DMS 273 treated with DMSO at 0.1 percent for 48 hours (cell line): ENCODE measurements at places on chromosomes 11 and 22.

GRCh38 chr22:45233386-45233785, 7.3 kb downstream of the KIAA0930 start:
- DNase-seq = no peak

- no peak for DNase-seq
These were observed 80.8 kb downstream of the PIWIL4 start for GRCh38 chr11:94647926-94648325.

DNA sequence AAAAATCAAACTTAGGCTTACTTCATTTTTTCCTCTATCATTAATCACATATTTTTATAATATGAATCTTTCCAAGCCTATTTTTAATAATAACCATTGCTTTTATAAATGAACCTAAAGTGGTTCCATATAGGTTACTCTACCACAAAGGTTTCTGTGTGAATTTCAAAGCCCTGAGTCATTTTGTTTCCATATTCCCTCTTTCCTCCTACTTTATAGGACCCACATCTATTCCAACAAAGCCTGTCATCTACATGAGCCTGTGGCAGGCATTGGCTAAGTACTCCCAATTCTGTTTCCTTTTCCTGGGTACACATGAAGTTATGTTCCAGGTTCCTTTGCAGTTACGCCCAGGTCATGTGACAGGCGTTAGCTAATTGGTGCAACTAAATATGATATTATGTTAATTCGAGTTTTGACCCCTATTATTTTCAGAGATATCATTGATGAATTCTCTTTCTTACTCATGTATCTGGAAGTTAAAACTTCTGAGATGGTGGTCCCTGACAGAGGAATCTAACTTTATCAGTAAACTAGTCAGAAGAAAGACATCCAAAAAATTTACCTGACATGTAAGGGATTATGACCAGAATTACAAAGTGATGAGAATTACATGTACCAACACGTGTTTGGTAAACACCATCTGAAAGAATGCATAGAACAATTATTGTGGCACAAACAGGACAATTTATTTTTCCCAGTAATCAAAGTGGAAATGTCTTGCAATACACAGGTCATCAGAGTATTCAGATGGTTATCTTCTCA, 1264.0 kb upstream of the CNTN5 start:
- no peak for DNase-seq

DNA sequence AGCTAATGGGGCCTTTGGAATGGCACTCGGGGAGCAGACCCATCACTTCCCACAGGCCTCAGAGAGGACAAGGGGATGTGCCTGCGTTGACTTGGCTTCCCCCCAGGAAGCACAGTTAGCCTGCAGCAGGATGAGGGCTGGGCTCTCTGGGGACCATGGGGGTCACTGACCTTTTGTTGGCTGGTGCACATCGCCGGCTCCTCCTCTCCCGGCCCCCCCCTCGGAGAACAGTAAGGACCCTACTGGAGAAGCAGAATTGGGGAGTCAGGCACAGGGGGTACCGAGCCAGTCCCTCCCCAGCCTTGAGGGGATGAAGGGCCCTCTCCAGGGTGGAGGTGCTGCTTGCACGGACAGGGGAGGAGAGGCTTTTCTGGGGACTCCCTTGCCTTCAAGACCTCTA, 32.8 kb downstream of the NRXN2 start:
- DNase-seq = no peak

DNA sequence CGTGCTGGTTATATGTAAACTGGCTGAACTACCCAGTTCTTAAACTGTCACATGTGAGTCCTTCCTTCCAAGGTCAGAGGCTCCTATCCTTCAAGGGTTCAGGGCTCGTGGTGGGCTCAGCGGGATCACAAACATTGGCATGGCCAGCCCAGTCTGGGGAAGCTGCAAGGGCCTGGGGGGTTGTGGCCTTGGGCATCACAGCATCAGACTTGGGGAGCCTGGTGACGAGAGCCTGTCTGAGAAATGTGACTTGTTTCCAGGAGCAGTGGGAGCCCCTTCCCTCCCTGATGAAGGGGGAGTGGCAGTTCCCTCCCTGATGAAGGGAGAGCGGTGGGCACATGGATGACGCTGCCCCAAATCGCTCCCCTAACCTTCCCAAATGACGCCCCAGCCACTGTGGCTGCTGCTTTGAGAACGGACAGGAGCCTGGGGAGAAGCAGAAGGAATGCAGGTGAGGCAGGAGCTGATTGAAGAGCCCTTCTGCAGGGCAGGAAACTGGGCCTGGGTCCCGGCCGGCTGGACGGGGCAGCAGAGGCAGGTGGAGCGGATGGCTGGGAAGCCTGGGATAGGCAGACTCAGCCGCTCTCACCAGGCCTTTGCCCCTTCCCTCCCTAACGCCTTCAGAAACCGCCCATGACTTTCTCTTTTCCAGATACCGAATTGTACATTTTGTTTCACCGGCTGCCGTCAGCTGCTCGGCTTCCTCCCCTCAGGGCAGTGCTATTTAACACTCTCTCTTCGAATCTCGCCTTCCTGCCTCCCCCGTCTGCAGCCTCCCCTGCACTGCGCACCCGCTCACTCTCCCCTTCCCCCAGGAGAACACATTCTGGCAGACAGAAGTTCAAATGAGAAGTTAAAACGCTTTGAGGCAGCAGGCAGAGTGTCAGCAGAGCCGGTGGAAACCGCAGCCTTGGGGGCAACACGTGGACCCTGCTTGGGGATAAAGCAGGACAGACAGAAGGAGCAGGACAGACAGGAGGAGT, 1486.7 kb downstream of the BRD1 start:
- no peak for DNase-seq
